ENCODE measurements at places on chromosomes 1 and 21. TPM values are rescaled to one million over a fixed set of nuclear protein-coding genes. Genes with fewer than 3 reads are reported as not detected.
A peak's percentile ranks its signal among the peaks of the same experiment; 100 is the strongest.

The PRRX1 gene
- total RNA-seq, result not detected

The PCAT6 gene
- total RNA-seq, result 1.7 TPM

The ELF3 gene
- total RNA-seq, result 0.29 TPM

The CHIT1 gene
- total RNA-seq, result not detected

The CLCA1 gene
- not detected for total RNA-seq

The HMGCS2 gene
- not detected for total RNA-seq

The RHCE gene
- total RNA-seq, result not detected

DNA sequence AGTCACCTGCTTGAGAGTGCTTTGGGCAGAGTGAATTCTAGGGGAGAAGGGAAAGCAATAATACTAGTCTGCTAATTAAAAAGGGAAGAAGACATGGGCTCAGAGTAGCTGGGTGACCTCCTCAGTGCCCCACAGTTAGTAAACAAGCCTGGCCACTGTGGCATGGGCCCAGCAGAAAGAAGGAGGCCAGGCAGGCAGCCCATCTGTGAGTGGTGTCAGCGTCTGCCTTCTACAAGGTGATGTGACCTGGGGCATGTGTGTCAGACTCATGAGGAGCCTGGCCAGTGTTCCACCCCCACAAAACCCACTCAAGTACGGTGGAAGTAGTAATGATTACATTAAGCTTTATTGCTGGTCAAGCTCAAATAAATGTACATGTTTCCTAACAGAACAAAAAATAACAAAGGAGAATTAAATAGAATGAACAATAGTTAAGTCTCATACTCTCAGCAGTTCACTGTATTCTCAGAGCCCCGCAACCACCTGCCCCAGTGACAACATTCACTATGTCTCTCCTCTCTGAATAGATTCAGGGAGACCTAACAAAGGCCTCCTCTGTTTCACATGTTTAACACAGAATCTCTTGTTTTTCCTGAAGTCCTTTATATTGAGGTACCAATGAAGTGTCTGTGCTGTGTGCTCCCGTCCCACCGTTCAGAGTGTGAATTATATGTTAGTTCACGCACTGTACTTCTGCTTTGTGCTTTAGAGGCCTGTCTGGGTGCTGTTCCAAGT is 32.5 kb downstream of the SLC22A15 start:
- DNase-seq, result no peak

- DNase-seq, result no peak
Measured at GRCh38 chr1:52203935-52204625, 62.2 kb downstream of the ZFYVE9 start.

GRCh38 chr1:205576805-205577761 is 54.7 kb downstream of the ELK4 start:
- DNase-seq, result no peak

DNA sequence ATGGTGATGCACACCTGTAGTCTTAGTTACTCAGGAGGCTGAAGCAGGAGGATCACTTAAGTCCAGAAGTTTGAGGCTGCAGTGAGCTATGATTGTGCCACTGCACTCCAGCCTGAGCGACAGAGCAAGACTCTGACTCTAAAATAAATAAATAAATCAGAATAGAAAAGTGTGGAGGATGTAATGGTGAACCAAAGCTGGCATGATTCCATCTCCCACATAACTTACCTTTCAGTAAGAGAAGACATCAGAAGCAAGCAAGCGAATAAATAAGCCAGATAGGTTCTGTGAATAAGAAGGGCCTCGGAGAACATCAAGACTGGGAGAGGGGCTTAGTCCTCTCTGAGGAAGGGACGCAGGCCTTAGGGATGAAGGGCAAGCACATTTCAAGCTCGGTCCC is 59.5 kb downstream of the TOMM20 start:
- DNase-seq, result no peak

DNA sequence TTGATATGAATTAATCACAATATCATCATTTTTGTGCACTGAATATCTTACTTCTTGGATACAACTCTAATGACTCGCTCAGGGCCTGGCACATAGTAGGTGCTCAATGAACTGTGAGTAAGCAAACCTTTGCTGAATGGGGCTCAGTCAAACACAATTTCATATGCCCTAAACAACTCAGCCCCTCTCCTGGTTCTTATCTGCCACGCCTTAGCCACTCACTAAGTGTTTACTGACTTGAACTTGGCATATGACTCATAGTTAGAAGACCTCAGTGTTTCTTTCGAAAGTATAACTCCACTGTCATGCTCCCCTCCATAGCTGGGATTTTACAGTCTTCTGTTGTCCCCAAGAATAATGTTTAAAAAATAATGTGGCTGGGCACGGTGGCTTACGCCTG is 4.8 kb upstream of the IFNLR1 start:
- no peak for DNase-seq

DNA sequence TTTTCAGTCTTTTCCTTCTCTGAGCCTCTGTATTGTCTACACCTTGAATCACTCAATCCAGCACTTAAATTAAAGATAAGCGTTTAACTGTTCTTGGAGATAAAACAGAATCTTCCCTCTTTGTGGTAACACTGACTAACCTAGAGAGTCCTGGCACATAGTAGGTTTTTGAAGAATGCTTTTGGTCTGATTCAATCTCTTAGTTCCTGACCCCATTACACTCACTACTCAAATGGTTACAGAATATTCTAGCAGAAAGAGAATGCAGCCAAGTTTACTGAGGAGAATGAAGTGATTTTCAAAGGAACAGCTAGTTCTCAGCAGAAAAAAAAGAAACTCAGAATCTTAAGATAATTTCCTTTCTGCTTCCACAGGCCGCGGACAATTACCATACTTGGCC is 309.2 kb upstream of the PRMT6 start:
- no peak for DNase-seq

- no peak for DNase-seq
Measured at GRCh38 chr1:93992954-93993353, 83.7 kb upstream of the GCLM start.

DNA sequence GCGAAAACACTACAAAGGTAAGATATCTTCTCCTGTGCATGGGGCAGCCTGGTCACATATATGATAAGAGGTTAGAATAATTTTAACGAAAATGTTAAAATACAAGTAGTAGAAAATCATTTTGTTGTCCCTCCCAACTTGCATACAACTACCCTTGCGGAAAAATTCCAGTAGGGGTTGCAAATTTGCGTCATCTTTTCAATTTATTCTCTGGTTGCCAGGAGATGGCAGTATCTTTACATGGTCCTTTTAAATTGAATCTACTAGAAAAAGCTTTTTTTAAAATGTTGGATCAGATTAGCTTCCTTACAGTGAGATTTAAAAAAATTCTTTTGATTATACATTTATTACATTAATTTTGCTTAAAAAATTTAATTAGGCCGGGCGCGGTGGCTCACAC is 10.9 kb downstream of the S100PBP start:
- peak; percentile 7 for DNase-seq

- DNase-seq, result no peak
Measured at GRCh38 chr1:109351457-109351856, 44.6 kb upstream of the MYBPHL start.

GRCh38 chr1:9198538-9199361 is 35.8 kb upstream of the H6PD start:
- DNase-seq, result peak; percentile 43

GRCh38 chr1:197683895-197684553 is 91.3 kb downstream of the DENND1B start:
- no peak for DNase-seq

DNA sequence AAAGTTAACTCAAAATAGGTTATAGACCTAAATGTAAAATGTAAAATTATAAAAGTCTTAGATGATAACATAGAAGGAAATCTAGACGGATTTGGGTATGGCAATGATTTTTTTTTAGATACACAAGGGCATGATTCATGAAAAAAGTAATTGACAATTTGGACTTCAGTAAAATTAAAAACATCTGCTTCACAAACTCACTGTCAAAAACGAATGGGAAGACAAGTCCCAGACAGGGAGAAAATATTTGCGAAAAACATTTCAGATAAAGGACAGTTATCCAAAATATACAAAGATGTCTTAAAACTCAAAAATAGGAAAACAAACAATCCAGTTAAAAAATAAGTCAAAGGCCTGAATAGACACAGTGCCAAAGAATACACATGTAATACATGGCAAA is 9.7 kb upstream of the PTGS2 start:
- no peak for DNase-seq

DNA sequence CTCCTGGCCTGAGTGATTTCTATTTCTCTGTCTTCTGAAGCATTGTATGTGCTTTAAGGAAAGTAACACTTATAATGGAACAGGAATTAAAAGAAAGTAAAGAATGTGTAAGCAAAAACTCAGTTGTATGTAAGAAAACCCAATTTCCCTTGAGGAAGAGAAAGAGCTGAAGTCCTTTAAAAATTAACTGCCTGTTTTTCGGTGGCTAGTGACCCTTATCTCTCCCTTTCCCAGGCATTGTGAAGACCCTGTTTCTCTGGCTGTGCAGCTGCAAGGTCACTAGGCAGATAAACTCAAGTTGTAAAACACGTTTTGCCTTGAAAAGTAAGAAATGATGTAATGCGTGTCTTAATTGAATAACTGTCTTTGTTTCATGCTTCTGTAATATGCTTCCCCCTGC is 8.5 kb downstream of the MYOM3 start:
- DNase-seq, result no peak

GRCh38 chr1:65209005-65209885 is 61.2 kb downstream of the AK4 start:
- DNase-seq, result peak; percentile 67
